ENCODE measurements at places on chromosomes 3 and 15. TPM values are rescaled to one million over a fixed set of nuclear protein-coding genes. Genes with fewer than 3 reads are reported as not detected.
A peak's percentile ranks its signal among the peaks of the same experiment; 100 is the strongest.

DNA sequence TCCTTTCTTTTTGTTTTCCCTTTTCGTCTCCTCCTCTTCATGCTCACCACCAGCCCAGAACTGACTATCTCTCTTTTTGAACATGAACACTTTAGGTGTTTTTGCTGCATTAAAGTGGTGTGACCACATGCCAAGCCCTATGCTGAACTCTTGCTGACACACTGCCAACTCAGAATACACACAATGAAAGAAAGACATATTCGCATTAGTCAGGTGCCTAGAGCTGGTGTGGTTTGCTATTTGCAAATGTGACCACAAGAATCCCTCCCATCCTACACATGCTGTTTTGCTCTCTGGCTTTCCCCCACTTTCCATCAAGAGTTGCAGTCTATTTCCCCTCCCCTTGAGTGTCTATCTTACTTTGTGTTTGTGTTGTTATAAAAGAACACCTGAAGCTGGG is 967.8 kb upstream of the CFAP20DC start:
- DNase-seq = no peak

DNA sequence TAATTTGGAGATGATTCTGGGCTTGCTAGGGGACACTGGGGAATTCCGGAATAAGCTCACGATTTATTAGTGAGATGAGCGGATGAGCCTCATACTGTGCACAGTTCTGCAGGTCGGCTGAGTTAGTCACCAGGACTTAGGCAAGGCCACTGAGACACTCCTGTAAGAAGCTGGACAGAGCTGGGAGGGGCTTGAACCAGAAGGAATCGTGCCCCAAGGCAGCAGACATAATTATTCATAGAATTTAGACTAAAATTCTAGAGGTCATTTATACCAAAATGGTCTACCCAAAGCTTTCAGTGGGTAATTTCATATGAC is 121.4 kb downstream of the VGLL4 start:
- no peak for DNase-seq

GRCh38 chr15:40254452-40254851 is 15.6 kb downstream of the PAK6 start:
- DNase-seq = no peak

The ATP13A5 gene
- total RNA-seq = not detected

The TAGLN3 gene
- total RNA-seq = not detected

- DNase-seq = no peak
Observed at GRCh38 chr15:34786206-34786605, 9.1 kb downstream of the ACTC1 start.

- no peak for DNase-seq
Observed at GRCh38 chr3:10142707-10143560, 1.4 kb downstream of the VHL start.

The ATP13A3 gene
- total RNA-seq = 175 TPM

The TRAIP gene
- total RNA-seq = 13.8 TPM

DNA sequence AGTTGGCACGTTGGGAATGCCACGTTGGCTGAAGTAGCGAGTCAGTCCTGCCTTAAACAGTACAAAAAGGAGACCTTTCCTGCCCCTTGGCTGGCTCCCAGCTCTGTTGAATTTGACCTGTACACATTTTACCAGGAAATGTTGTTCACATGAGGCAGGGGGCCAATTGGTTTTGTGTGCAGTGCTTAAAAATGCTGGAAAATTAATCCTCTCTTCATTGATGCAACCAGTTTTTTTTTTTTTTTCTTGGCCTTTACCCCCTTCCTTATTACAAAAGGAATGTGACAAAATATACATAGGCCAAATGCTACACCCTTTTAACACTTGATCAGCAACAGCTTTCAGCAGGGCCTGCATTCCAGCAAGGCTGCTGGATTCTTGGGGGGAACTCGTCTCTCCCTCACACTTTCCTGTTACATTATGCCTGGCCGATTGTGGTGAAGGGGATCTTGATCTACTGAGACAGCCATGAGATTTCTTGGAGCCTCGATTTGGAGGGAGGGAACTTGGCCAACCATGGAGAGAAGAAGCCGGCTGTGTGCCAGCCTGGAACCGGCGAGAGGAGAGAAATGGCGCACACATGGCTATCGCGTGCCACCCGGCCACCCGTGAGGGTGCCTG is 93.1 kb downstream of the DNASE1L3 start:
- no peak for DNase-seq

GRCh38 chr3:113223475-113224281 is 12.3 kb downstream of the BOC start:
- DNase-seq = no peak

The OR5H2 gene
- total RNA-seq = not detected

The HCN4 gene
- not detected for total RNA-seq

- DNase-seq = no peak
Observed at GRCh38 chr15:68416158-68416535, 15.8 kb downstream of the ITGA11 start.

The ACP3 gene
- 0.80 TPM for total RNA-seq

GRCh38 chr3:5466065-5466464 is 278.6 kb downstream of the EDEM1 start:
- no peak for DNase-seq

DNA sequence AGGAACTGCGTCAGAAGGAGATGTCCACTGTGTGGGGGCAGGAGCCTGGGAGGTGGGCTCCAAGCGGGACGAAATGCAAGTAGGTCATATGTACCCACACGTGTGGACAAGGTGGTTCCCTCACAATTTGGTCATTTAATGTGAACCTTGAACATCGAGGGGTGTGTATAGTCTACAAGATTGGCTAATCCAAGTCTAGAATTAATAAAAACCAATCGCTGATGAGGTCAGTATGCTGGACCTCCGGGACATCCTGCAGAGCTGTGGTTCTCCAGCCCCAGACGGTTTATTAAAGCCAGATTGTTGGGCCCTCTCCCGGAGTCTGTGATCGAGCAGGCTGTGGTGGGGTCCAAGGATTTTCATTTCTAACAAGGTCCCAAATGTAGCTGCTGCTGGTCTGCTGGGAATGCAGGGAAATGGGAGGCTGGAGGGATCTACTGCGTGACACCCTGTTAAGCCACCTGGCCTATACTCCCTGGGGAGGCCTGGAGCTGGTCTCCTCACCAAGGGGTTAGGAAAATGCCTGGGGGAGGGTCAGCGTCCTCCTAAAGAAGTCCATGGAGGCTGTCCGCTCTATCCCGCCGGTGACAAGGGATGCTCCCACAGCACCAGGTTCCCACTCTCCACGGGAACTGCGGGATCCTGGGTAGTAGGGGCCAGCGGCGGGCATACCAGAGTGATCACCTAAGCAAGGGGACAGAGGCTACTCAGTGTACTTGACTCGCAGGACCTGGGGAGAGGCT is 25.1 kb downstream of the PCSK6 start:
- DNase-seq = no peak

- DNase-seq = no peak
Observed at GRCh38 chr15:37595426-37595970, 338.9 kb upstream of the TMCO5A start.

DNA sequence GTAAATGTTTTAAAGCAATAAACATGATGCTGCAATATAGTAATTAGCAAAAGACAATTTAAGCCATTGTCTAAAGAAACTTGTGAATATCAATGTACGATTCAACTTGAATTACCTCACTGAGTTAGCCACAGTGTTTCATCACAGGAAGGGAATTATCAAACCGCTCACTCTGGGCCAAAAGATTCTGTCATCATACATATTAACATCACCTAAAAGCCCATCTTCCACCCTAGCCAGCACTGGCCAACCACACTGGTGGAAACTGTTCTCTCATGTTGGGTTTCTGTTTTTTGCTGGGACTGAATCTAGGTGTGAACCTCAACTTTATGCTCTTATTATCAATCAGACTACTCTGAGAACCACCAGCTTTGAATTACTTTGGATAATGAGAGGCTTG is 497.7 kb upstream of the THBS1 start:
- DNase-seq = no peak

The NANOGP8 gene
- 0.29 TPM for total RNA-seq

GRCh38 chr15:75389791-75390382 is 21.5 kb upstream of the MAN2C1 start:
- DNase-seq = no peak

- DNase-seq = no peak
Observed at GRCh38 chr3:43176666-43177065, 70.8 kb upstream of the POMGNT2 start.

The GREM1 gene
- 138 TPM for total RNA-seq

DNA sequence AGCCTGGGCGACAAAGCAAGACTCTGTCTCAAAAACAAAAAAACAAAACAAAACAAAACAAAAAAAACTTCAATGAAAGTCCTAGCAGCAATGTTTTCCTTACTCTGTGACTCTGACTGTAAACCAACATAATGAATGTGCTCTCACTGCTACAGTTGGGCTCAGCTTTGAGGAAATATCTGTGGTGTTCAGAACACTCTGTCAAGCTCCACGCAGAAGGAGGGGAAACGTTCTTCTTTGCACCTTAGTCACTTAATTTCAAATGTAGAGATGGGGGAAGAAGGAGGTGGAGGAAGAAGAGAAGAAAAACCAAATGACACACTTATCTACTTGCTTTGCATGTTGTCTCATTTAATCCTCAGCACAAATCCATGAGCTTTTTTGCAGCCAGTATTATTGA is 107.1 kb upstream of the UBE3A start:
- peak; percentile 4 for DNase-seq

DNA sequence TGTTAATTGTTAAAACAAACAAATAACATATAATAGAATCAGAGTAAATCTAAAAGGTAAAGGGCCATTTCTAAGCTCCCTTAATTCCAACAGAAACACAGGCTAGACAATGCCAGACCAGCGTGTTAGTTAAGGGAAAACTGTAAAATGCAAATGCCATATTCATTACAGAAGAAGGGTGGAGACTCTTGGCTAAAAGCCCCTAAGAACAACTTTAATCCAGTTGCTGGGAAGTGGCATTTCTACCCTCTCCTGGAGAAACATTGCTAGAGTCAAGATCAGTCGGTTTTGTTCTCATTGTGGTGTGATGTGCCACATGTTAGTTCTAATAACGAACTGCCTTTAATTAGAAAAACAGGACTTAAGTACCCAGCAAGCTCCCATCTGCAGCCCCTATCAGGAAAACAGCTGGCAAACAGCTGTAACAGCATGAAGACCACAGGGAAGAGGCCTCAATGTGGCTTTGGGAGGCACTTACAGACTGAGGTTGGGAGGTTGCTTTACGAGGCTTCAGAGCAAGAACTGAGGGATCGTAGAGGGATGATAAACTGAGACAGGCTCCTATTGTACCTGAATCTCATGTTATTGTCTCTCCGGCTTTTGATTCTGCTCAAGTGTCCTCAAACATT is 1134.8 kb downstream of the ROBO1 start:
- peak; percentile 4 for DNase-seq

DNA sequence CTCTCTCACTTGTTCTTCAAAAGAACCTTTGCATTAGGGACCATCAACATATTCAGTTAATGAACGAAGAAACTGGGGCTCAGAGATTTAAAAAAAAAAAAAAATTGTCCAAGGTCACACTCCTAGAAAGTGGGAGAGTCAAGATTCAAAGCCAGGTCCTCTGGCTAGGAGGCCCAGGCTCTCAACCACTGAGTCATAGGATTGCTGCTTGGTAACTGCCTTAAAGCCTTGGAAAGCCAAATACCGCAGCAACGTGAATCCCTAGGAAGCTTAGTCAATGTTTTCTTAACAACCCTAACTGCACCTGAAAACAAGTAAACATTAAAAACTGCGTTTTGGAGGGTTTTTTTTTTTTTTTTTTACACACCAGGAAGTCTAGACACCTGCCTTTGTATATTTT is 156.8 kb downstream of the WNT5A start:
- peak; percentile 96 for DNase-seq

The SNX22 gene
- total RNA-seq = not detected

- peak; percentile 61 for DNase-seq
Observed at GRCh38 chr3:36444909-36445308, 64.6 kb downstream of the STAC start.

DNA sequence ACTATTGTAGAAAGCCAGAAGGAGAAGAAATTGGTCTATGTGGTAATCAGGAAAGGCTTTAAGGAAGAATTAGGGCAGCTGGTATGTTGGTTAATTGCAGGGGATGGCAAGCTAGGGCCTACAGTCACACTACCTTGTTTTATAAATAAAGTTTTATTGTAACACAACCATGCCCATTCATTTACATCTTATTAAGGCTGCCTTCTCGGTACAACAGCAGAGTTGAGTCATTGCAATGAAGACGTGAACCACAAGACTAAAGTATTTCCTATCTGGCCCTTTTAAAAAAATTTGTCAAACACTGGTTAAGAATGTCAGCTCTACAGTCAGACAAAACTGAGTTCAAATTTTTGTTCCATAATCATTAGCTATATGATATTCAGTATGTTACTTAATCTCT is 8.3 kb downstream of the SERPINI1 start:
- peak; percentile 5 for DNase-seq

The SAXO2 gene
- total RNA-seq = not detected

- peak; percentile 63 for DNase-seq
Observed at GRCh38 chr15:98904544-98904943, 103.0 kb downstream of the PGPEP1L start.

DNA sequence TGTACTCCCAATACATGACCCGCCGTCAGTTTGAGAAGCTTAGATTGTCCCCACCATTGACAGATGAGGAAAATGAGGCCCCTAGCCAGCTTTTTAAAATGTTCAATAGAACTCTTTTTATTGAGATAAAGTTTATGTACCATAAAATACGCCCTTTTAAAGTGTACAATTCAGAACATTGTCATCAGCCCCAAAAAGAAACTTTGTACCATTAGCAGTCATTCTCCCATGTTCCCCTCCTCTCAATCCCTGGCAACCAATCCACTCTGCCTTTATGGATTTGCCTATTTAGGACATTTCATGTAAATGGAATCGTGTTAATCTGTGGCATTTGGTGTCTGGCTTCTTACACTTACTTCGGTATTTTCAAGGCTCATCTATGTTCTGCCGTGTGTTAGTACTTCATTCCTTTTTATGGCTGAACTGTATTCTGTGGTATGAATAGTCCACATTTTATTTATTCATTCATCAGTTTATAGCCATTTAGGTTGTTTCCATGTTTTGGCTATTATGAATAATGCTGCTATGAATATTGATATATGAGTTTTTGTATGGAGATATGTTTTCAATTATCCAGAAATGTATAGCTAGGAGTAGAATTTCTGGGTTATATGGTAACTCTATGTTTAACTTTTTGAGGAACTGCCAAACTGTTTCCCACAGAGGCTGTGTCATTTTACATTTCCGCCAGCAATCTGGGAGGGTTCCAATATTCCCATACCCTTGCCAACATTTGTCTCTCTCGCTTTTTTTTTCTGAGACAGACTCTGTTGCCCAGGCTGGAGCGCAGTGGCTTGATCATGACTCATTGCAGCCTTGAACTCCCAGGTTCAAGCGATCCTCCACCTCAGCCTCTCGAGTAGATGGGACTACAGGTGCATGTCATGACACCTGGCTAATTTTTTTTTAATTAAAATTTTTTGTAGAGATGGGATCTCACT is 15.3 kb upstream of the PTPN23 start:
- DNase-seq = peak; percentile 31

GRCh38 chr3:88311826-88312225 is 162.1 kb downstream of the C3orf38 start:
- no peak for DNase-seq

DNA sequence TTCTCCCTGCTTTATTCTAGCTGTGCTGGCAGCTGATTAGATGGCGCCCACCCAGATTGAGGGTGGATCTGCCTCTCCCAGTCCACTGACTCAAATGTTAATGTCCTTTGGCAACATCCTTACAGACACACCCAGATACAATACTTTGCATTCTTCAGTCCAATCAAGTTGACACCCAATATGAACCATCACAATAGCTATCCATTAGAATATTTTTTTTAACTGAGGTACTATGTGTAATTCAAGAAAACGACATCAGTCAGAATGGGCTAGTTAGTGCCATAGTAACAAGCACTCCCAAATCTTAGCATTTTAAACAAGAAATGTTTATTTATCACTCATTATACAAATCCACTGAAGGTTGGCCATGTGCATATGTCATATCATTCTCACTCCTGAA is 723.1 kb downstream of the NR2F2 start:
- DNase-seq = no peak

GRCh38 chr15:48682942-48683651 is 37.6 kb upstream of the FBN1 start:
- peak; percentile 77 for DNase-seq
